Left cardiac atrium (tissue), 4 donors: ENCODE measurements at places on chromosomes 7 and 10.

- no peak for DNase-seq
Measured at GRCh38 chr7:35285799-35286198, 31.9 kb upstream of the TBX20 start.

DNA sequence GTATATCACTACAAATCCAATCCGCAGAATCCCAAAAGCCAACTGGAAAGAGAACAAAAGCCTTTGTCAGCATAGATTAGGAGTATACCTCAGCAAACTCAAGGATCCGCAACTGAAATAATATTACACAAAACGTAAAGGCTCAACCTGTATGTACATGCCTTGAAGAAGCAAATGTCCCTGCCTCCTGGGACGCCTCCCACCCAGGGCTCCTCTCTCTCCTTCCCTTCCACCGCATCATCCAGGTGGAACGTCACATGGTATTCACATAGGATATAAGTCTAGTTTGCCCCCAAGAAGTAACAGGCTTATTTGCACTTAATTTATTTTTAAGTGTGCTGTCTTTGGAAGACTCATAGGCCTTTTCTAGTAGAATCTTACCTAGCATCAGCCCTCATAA lies 13.4 kb downstream of the SLC26A3 start:
- DNase-seq: no peak

- no peak for DNase-seq
Measured at GRCh38 chr10:107706096-107706725, 541.7 kb upstream of the SORCS1 start.

GRCh38 chr7:77417801-77418200 lies 1.7 kb upstream of the GSAP start:
- DNase-seq: no peak

GRCh38 chr7:43749383-43749940 lies 9.0 kb upstream of the BLVRA start:
- DNase-seq: no peak

DNA sequence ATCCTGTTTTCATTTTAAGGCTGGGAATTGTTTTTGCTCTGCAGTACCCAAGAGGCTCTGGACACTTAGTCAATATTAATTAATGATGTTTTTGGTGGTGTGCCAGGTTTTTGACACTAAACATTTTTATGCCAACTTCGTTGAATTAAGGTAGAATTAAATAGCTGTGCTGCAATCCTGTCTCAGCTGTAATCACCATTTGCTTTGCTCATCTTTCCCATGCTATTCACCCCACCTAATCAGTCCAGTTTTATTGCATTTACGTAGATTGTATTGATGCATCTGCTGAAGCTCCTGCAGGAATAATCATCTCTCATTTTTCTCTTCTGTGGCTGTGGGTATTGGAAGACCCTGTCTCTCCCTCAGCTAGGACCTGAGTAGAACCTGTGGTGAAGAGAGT lies 52.6 kb upstream of the TRUB1 start:
- no peak for DNase-seq

DNA sequence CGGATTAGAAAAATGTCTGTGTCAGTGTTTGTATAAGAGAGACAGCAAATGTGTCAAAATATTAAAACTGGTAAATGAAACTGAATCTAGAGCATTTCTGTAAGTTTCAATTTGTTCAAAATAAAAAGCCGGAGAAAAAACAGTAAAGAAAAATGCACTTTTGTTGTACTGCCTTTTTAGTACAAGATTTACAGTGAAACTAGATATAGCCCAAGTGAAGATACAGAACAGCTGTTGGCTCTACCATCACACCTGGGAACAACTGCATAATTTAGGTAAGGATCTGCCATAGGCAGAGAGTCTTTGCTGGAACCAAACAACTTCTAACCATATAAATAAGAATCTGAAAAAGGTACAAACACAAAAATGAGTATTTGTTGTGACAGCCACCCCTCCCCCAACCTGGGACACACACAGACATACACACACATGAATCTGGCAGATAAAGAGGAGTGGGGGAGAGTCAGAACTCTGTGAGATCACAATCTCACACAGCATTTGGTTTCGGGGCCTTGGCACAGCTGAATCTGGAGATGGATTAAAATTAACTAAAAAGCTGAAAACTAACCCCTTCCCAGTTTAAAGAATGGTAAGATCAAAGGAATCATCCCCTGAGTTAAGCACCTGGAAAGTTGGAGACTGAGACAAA lies 54.8 kb downstream of the DPY19L1 start:
- no peak for DNase-seq

GRCh38 chr10:86538547-86538946 lies 17.0 kb upstream of the WAPL start:
- no peak for DNase-seq

GRCh38 chr10:70599791-70600190 lies 2.8 kb downstream of the PRF1 start:
- DNase-seq: no peak

DNA sequence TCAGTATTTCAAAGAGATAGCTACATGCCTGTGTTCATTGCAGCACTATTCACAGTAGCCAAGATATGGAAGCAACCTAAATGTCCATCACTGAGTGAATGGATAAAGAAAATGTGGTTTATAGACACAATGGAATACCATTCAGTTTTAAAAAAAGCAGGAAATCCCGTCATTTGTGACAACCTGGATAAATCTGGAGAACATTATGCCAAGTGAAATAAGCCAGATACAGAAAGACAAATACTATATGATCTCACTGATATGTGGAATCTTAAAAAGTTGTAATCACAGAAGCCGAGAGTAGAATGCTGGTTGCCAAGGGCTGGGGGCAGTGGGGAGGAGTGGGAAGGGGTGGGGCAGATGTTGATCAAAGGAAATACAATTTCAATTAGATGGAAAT lies 235.8 kb upstream of the IGFBP3 start:
- no peak for DNase-seq

DNA sequence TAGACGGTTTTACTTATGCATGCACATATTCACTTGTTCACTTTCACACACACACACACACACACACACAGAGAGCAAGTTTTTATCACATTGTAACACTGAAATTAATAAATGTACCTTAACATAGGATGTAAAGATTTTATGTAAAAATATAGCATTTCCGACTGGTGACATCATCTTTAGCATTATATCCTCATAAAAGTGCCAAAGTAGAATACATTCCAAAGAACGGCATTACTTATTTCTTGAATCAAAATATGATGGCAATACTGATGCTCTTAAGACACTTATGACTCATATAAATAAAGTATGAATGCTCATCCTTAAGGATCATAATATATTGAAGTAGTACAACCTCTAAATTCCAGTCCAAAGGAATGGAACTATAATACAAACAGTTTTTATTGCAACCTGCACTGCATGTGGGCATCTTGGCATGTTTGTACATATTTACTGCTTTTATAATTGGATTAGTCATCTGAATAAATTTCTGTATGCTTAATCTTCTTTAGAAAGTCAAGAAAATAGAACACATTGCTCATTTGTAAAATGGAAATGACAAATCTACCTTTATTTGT lies 290.0 kb upstream of the SEMA3A start:
- DNase-seq: no peak

DNA sequence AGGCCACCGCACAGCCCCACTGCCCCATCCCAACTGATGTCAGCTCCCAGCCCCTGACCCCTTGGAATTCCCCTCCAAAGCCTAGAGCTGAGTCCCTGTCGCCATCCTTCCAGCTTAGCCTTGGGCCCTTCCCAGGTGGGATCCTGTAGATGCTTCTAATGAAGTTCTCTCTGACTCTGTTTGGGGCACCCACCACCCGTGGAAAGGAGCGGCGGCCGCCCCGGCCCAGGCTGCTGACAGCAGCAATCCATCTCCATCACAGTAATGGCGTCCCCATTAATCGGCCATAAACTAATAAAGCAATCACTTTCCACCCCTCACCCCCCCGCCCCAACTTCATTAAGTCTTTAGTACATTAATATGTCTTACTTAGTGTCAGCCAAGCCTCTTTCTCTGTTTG lies 25.6 kb downstream of the KAZALD1 start:
- DNase-seq: no peak

- no peak for DNase-seq
Measured at GRCh38 chr7:19407270-19407669, 262.0 kb upstream of the FERD3L start.

DNA sequence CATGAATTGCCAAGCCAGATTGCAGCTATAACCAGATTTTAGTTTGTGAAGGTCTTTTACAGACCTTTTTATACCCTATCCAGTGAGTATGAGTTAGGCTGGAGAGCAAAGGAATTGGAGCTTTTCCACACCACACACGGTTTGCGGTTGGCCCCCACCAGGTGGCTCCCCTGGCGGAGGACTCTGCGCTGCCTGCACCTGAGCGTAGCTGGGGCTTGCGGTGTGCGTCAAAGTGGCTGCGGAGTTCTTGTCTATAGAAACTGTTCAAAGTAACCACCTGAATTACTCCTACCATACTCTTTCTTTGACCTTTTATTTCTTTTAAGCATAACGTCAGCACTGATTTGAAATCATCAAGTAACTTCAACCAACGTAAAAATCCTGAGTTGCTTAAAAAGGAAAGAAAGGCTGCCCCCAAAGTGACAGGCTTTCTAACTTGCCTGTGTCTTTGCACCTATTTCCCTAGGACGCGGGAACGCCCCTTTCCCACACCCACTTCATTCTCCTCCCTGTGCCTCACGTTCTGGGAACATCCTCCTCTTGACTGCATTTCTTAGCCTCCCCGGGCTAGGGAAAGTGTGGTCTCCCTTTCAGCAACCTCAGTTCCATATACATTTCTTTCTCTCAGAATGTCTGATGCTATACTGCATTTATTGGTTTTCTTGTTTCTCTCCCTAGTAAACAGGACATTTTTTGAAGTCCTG lies 47.6 kb upstream of the TMEM72 start:
- DNase-seq: no peak
